T-cell (primary cell): ENCODE measurements at places on chromosomes 1 and 21. TPM values are rescaled to one million over a fixed set of nuclear protein-coding genes. Genes with fewer than 3 reads are reported as not detected.
A peak's percentile ranks its signal among the peaks of the same experiment; 100 is the strongest.

The CLCA4 gene
- not detected for total RNA-seq

The CELA2B gene
- total RNA-seq: not detected

The HES4 gene
- total RNA-seq: 11.9 TPM

The ATP5PF gene
- 45.0 TPM for total RNA-seq

The BTBD8 gene
- total RNA-seq: 5.2 TPM

The TRIM58 gene
- total RNA-seq: 0.47 TPM

The PHF13 gene
- total RNA-seq: 6.0 TPM

The SMIM1 gene
- 5.4 TPM for total RNA-seq

The TEX50 gene
- not detected for total RNA-seq

GRCh38 chr21:44347911-44348451, 5.4 kb upstream of the TRPM2 start:
- DNase-seq: no peak

GRCh38 chr1:158246650-158247049, 7.6 kb upstream of the CD1A start:
- no peak for DNase-seq

DNA sequence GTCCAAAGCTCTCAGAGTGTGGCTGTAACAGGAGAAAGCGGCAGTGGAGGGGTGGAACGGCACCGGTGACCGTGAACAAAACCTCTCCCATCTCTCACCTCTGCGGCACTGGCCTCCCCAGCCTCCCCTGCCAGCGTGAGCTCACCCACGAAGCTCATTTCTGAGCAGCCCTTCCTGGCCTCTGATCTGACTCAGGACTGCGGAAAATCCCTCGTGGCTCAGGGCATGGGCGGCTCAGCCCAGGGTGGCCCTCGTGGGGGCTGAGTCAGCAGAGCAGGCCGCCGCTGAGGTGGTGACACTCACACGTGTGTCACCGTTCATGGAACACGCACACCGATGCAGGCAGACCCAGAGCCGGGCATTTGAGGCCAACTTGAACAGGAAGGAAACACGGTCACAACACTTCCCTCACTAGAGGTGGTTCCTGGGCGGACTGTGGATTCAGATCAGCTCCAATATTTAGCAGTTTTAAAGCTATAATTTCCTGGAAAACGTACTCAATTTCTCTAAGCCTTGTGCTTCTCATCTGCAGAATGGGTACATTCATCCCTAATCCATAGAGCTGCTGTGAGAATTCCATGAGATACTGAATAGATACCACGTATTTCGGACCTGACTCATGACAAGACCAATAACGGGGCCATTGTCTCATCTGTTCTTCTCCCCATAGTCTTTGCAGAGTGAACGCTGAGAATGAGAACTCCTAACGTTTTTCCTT, 115.0 kb upstream of the TMPRSS2 start:
- no peak for DNase-seq

- DNase-seq: no peak
Measured at GRCh38 chr1:77018311-77018710, 151.0 kb downstream of the ST6GALNAC5 start.

DNA sequence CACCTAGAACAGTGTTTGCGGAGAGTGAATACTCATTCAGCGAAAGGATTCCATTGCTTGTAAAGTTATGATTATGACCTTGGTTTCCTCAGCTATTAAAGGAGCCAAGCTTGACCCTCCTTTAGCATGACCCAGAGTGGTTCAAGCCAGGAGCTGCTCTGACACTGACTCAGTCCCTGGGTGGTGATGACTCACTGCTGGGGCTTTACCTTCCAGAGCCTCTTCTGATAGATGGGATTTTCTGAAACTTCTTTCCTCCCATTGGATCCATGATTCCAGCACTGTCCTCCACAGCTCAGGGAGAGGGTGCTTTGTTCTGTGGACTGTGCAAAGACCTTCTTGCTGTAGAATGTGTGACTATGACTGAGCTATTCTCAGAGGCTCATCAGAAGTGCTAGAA, 77.4 kb downstream of the S1PR1 start:
- DNase-seq: no peak

- DNase-seq: no peak
Measured at GRCh38 chr1:228463009-228463558, 24.1 kb upstream of the RNF187 start.

DNA sequence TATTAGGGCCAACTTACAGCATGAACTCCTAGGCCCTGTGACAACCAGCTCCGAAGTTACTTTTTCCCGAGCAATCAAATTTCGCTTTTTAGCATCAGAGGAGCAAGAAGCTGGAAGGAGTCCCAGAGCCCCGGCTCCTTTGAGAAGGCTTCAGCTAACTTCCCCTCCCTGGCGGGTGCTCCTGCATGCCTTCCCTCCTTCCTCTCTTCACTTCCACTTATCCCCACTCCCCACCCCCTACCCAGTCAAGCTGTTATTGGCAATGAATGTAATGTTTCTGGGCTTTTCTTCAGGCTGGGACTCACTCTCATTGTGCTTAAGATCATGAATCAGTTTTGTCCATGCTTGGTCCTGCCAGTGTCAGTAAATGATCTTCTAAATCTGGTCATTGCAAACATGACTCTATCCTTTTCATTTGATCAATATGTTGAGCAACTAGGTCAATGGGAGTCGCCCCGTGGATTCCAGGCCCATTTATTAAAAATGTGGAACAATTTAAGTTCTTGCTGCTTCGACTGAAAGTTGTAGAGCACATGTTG, 94.5 kb upstream of the TSPAN2 start:
- no peak for DNase-seq

DNA sequence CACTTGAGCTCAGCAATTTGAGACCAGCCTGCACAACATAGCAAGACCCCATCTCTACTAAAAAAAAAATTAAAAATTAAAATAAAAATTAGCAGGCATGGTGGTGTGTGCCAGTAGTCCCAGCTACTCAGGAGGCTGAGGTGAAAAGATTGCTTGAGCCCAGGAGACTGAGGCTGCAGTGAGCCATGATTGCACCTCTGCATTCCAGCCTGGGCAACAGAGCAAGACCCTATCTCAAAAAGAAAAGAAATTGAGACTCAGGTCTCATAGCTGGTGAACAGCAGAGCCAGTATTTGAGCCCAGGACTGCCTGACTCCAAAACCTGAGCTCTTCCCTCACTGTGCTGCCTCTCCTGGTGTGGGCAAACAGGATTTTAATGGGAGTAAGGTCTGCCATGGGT, 28.4 kb upstream of the RCAN3 start:
- DNase-seq: no peak

DNA sequence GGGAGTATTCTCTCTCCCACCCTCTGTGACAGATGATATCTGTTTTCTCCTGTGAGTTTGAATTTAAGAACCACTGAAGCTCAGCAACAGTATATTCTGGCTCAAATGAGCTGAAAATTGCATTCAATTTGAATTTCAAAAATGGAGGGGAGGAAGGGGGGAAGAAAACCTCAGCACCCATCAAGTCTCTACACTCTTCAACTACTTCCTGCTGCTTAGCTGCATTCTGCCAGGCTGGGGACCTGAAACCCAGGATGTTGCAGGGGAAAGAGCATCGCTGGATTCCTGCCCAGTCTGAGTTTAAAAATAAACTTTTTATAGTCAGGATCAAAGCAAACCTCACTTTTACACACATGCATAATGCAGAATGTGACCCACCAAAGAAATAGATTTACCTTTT, 214.3 kb upstream of the ESRRG start:
- DNase-seq: no peak

- DNase-seq: no peak
Measured at GRCh38 chr1:161772397-161772796, 6.3 kb downstream of the ATF6 start.

DNA sequence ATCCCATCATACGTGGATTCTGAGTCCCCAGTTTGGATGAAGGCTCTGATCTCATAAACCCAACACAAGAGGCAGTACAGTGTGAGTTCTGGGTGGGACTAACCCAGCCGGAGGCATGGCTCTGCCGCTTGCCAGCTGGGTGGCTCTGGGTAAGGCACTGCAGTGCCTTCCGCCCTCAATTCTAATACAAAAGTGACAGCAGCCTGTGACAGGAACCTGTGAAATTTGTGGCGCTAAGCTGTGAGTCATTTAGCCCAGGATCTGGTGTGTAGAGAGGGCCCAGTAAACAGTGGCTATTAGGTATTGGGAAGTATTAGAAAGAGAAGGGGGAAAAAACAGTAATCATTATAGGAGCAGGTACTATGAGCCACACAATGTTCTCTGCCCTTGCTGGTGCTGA, 23.3 kb downstream of the HSPG2 start:
- DNase-seq: peak; percentile 9

GRCh38 chr1:167705250-167705649, 16.5 kb upstream of the MPZL1 start:
- DNase-seq: no peak

GRCh38 chr21:34606051-34606450, 8.9 kb downstream of the RCAN1 start:
- no peak for DNase-seq

DNA sequence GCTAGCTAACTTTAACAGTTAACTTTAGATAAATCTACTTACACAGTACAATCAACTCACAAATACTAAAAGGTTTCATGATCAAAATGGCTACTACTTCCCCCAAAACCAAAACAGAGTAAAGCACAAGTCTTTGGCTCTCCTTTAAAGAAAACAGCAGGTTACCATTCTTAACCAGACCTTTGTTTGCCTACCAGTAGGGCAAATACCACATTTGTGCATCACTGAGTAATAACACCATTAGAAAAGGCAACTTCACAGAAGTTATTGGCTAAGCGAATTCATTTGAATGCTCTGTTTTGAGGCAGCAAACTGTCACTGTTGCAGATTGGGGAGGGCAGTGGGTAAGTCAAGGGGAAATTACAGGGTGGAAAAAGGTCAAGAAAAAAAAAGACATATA, 17.3 kb upstream of the SERPINC1 start:
- no peak for DNase-seq

- DNase-seq: no peak
Measured at GRCh38 chr1:229194096-229194495, 76.8 kb upstream of the RAB4A start.
